CD4-positive, alpha-beta T cell treated with Interleukin-1 beta for 1 hour (primary cell): ENCODE measurements at places on chromosomes 2 and 18.

DNA sequence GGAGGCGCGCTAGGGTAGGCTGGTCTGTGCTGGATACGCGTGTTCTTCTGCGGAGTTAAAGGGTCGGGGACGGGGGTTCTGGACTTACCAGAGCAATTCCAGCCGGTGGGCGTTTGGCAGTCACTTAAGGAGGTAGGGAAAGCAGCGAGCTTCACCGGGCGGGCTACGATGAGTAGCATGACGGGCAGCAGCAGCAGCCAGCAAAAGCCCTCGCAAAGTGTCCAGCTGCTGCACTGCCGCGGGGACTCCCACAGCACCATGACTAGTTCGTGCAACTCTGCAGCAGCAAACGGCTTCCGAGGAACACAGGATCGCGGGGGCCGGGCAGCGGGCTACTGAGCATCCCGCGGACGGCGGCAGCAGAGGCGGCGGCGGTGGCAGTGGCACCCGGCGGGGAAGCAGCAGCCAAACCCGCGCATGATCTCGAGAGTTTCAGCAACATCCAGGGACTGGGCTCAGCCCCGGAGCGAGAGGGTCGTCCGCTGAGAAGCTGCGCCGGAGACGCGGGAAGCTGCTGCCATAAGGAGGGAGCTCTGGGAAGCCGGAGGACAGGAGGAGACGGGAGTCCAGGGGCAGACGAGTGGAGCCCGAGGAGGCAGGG lies 368 bp downstream of the TMEFF2 start:
- DNase-seq: no peak

GRCh38 chr2:26615860-26616705 lies 25.1 kb downstream of the CIB4 start:
- DNase-seq: no peak

DNA sequence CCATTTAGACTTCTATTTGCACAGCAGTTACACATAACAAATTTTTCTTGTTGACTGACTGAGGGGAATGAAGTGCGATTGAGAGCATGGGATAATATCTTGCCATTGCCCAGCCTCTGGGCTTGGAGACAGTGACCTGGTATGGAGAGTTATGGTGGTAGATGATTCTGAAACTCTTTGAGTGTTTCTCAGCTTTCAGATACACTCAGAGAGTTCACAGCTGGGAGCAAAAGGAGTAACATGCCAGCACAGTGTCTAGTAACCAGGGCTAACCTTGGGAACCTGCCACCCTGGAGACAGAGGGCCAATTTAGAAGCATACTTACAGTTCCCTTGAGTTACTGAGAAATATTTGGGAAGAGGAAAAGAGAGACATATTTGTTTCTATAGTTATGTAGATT lies 1099.3 kb upstream of the CELF4 start:
- no peak for DNase-seq

GRCh38 chr2:227234429-227234828 lies 70.0 kb downstream of the COL4A3 start:
- DNase-seq: no peak

GRCh38 chr18:48594471-48595094 lies 55.8 kb downstream of the CTIF start:
- DNase-seq: no peak

DNA sequence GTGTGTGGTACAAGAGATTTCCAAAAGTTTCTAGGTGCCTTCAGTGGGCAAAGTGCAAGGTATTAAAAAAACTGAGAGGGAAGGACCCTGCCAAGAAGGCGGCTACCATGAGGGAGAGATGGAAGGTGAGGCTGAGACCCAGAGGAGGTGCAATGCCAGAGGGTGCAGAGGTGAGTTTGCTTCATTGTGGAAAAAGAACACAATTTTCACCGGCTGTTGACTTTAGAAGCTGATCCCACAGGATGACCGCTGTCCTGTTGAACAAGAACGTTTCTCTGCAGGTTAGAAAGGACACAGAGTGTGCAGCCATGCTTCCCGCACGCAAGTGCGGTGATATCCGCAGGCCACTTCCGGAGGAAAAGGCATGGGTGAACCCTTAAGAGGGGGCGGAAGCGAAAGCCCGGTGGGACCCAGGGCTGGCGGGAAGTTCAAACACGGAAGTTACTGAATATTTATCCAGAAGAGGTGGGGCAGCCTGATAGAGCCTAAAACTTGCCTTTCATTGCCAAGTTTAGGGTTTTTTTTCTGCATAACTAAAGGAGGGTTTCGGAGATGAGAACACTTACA lies 16.6 kb downstream of the SP110 start:
- DNase-seq: peak; percentile 38

DNA sequence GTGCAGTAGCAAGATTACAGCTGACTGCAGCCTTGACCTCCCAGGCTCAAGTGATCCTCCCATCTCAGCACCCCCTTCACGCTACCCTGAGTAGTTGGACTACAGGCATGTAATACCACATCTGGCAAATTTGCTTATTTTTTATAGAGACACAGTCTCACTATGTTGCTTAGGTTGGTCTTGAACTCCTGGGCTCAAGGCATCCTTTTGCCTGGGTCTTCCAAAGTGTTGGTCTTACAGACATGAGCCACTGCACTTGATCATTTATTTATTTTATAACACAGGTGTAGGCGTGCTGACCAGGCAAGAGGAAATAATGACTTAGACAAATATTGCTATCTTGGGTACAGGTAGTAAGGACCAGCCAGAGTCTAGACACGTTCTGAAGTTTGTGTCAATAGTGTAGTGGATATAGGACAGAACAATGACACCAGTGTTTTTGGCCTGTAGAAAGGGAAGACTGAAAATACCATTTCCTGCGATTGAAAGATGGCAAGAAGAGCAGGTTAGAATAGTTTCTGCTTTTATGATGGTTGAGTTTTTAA lies 71.0 kb upstream of the THUMPD2 start:
- no peak for DNase-seq

DNA sequence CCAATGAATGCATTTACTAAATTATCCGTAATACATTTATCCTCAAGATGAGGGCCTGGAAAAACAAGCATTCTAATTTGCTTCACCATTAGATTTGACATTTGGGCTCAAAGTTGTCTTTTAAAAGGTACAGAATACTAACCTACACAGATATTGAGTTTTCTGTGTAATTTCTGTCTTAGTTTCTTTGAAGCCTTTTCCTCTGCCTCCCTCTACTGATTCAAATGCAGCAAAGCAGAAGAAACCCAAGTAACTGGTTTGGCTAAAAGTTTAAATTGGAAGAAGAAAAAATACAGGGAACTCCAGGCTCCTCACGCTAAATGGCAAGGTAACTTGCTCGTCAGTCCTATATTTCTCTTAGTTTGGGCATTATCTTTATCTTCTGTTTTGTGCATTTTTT lies 53.3 kb upstream of the SLC5A7 start:
- DNase-seq: no peak

- no peak for DNase-seq
These were observed 286.6 kb downstream of the ZEB2 start for GRCh38 chr2:144233317-144233716.

- DNase-seq: no peak
These were observed 482.6 kb downstream of the PIK3C3 start for GRCh38 chr18:42437646-42438045.

DNA sequence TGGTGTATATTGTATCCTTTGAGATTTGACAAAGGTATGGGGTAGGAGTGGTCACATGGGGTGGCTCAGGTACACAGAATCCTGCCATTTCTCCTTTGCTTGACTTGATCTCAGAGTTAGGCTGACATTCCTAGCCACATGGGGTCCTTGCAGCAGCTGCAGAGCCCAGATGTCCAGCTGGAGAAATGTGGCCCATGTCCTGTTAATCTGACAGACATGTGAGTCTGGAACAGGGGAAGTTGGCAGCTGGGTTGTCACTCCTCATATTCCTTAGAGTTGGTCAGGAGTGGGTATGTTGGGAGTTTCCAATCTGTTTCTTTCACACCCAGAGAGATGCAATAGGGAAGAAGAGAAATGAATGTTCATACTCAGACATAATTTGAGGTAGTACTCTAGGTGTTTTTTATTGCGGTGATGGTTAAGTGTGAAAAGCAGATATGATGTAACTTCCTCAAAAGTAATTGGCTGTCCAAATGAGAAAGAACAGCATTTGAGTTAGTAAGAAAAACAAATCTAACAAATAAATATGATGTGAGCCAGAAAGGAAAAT lies 402.6 kb upstream of the MEIS1 start:
- DNase-seq: no peak

- DNase-seq: no peak
These were observed 2.8 kb downstream of the RHOB start for GRCh38 chr2:20449501-20450200.

- DNase-seq: no peak
These were observed 117.9 kb downstream of the TANC1 start for GRCh38 chr2:159086342-159086741.

GRCh38 chr2:69185807-69186206 lies 172.8 kb downstream of the ANTXR1 start:
- DNase-seq: no peak

- DNase-seq: no peak
These were observed 3.7 kb upstream of the TMEM214 start for GRCh38 chr2:27029051-27029450.

GRCh38 chr2:152930501-152930900 lies 212.1 kb downstream of the ARL6IP6 start:
- no peak for DNase-seq

DNA sequence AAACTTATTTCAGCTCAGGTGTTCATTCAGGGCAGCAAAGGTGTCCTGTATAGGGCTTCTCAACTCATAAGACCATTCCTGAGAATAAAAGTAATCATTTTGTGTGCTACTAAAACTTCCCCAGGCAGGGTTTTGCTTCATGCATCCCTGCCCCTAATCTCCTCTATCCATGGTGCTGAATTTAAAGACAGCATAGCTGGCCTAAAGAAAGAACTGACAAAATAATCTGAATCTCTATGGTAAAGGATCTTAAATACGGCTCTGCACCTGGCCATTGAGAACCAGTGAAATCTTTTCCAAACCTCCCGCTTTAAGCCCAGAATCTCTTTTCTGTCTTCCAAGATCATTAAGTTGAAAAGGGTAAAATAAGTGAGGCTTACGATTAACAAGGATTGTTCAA lies 292.1 kb upstream of the KLHL29 start:
- no peak for DNase-seq

DNA sequence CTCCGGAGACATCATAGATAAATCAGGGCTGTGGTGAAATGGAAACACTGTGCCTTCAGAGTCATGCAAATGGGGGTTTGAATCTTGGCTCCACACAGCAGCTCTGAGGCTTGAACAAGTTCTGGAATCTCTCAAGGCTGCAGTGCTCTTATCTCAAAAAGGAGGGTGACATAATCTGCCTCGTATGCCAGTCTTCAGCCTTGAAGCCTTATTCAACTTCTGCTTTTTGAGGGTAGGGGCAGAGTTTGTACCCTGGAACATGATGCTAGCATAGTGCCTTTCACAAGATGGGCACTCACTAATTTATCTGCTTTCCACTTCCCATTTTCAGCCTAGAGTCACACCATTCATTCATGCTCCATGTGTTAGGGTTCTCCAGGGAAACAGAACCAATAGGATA lies 42.3 kb downstream of the GATA6 start:
- no peak for DNase-seq

DNA sequence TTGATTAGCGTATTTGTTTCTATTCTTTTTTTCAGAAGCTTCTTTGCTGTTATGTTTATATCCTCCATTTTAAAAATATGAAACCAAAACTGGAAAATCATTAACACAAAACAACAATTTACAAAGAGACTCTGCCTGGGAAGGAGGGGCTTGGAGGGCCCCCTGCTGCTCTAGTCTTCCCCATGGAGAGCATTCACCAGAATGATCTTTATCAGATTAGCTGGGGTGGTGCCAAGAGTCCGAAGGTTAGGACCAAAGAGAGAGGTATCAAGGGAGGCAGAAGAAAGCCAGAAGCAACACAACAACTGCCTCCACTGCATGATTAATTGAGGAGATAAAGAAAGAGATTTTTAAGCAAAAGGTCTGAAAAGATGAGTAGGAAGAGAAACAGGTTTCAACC lies 218.6 kb downstream of the IRS1 start:
- DNase-seq: no peak

DNA sequence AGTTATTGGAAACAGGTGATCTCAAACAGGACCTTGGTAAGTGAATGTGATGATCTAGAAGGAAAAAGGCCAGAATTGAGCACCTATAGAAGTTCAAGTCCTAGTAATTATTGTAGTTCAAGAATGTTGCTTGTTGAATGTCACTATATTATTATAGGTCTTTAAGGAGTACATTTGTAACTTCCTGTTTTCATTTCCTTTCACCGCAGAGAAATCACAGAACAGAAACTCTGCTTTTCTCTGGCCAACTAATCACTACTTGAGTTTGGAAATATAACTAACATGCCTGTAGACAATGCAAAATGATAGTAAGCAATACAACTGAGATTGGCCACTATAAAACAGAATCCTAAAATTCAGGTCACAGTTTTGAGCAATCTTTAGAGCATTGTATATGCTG lies 61.8 kb upstream of the EFEMP1 start:
- DNase-seq: no peak

- peak; percentile 8 for DNase-seq
These were observed 75.8 kb downstream of the ACTR3 start for GRCh38 chr2:113965644-113966043.

DNA sequence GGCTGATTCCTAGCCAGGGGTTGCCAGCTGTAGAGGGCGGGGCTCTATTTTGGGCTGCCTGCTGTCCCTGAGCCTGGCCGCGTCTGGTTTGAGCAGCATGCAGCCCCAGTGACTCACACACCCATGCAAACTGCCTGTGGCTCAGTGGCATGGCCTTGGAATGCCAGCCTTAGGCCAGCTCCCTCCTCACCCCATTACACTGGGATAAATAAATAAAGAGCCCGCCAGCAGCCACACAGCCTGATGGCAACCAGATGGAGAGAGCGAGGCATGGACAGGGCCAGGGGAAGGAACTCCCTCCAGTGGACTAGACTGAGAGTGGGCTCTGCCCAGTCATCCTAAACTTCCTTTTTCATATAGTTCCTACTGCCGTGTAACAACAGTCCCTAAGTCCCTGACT lies 18.3 kb downstream of the NHEJ1 start:
- no peak for DNase-seq

GRCh38 chr2:70113359-70114070 lies 26.2 kb downstream of the PCBP1 start:
- DNase-seq: no peak
